ENCODE measurements at places on chromosomes 2 and 18.

DNA sequence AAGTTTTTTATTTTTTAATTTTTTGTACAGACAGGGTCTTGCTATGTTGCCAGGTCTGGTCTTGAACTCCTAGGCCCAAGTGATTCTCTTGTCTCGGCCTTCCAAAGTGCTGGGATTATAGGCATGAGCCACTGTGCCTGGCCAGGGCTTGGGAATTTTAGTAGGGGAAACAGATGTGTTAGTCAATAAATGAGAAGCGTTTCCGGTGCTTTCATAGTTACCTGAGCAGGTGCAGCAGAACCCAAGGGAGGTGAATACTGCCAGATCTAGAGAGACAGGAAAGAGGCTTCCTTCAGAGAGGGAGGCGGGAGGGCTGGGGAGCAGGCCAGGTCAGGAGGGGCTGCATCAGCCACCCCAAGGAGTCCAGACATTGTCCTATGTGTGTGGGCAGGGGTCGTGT, 30.5 kb upstream of the IMPA2 start:
- DNase-seq, result no peak

DNA sequence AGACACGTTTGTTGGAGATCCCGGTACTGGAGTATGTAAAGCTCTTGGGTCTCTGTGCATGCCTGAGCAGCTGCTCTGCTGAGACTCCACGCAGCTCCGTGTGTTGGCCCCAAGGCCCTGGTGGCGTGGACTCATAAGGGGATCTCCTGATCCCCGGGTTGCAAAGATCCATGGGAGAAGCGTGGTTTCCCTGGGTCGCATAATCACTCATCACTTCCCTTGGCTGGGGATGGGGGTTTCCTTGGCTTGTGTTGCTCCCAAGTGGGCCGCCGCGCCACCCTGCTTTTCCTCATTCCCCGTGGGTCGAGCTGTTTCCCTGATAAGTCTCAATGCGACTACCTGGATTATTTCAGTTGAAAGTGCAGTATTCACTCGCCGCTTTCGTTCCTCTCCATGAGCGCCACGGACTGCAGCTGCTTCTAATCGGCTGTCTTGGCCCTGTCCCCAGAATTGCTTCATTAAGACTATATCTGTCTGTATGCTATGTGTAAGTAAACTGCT, 76.0 kb downstream of the EPC2 start:
- no peak for DNase-seq

GRCh38 chr2:69977186-69977585, 15.8 kb upstream of the ASPRV1 start:
- DNase-seq, result no peak

DNA sequence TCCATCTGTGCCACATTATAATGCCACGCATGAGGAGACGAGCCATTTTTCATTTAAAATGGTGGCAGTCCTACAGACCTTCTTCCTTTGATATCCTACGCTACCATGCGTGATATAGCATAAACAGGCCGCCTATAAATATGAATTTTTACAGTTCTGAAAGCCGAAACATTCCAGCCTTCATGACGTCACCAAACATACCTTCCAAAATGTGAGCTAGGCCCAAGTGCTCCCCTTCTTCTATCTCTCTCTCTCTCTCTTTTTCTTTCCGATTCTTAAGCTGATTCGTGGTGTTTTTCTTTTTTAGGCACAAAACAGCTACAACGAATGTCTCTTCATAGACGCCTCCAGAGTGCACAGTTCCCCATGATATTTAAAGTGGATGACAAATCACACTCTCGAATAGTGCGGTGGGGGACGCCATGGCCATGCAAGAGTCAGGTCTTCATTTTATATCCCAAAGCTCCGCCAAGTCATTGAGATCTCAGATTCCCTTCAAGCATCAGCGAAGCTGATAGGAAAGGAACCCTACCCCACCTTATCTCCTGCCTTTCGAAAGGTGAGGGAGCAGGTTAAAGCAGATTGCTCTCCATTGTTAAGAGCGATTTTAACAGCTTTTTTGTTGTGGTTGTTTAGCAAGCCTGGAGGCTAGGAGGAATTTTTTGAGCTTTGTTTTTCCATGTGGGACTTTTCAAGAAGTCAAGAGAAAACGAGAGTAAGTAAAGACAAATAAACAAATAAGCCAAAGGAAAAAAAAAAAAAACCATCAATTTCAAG, 436.3 kb downstream of the CMPK2 start:
- no peak for DNase-seq

DNA sequence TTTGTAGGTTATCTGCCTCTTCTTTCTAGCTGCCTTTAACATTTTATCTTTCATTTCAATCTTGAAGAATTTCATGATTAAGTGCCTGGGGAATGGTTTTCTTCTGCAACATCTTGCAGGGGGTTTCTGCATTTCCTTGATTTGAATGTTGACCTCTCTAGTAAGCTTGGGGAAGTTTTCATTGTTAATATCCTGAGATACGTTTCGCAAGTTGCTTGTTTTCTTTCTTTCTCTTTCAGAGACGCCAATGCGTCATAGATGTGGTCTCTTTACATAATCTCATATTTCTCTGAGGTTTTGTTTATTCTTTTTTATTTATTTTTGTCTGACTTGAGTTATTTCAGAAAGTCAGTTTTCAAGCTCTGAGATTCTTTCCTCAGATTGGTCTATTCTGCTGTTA, 225.7 kb downstream of the XIRP2 start:
- DNase-seq, result no peak

GRCh38 chr2:106160786-106161261, 33.3 kb downstream of the UXS1 start:
- DNase-seq, result peak; percentile 81

DNA sequence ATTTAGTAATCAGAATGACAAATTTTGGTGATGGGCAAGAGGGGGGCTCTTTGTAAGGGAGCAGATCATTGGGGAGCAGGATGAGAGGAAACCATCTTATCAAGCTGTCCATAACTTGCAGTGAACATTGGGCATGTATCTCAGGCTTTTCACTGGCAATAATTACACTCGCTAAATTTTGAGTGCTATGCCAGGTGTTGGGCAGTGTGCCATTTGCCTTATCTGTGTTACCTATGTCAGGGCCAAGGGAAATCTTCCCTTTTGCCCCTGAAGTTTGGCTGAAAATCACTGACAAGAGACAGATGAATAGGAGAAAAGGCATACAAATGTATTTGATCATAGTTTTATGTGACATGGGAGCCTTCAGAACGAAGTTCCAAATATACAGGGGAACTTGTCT, 39.0 kb downstream of the NOSTRIN start:
- no peak for DNase-seq

DNA sequence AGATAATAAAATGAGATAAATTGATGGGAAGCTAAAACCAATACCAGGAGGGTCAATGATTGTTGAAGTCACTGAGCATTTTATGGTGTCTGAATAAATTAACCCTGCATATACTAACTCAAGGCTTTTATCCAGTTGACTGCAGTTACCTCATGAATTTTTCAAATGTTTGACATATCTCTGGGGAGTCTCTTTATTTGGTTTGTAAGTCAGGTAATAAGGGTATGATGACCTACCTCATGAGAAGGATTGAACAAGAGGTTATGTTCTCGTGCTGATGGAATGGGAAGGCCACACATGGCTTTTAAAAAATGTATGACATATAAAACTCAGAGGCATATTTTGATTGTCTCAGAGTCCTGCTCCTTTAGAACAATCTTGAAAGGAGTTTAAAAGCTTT, 237.6 kb downstream of the THSD7B start:
- DNase-seq, result no peak

- DNase-seq, result no peak
These were observed 38.7 kb downstream of the AAK1 start for GRCh38 chr2:69604836-69605235.

DNA sequence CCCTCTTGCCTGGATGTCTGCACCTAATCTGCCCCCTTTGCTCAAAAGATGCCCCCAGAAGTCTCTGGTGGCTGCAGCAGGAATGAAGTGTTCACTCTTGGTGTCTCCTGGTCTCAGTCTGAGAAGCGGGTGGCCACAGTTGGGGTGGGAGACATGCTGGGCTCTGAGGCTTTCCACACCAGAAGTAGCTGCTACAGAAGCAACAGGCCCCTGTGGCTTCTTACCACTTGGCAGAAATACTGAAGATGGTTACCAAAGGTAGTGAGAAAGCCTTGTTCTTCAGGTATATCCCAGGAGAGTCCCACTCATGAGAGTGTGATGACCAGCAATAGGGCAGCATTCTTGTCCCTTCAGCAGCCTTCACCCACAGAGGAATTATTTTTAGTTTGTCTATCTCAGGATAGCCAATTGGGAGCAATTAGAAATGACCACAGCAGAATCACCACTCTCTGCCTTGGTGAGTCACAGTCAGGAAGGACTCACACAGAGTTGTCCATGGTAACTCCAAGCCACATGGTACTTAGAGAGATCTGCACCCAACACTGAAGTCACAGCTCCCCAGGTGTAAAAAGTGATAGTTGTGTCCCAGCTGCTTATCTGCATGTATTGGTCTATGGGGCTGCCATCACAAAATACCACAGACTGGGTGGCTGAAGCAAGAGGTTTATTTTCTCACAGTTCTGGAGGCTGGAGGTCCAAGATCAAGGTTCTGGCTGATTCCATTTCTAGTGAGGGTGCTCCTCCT, 169.8 kb upstream of the ID2 start:
- DNase-seq, result no peak

DNA sequence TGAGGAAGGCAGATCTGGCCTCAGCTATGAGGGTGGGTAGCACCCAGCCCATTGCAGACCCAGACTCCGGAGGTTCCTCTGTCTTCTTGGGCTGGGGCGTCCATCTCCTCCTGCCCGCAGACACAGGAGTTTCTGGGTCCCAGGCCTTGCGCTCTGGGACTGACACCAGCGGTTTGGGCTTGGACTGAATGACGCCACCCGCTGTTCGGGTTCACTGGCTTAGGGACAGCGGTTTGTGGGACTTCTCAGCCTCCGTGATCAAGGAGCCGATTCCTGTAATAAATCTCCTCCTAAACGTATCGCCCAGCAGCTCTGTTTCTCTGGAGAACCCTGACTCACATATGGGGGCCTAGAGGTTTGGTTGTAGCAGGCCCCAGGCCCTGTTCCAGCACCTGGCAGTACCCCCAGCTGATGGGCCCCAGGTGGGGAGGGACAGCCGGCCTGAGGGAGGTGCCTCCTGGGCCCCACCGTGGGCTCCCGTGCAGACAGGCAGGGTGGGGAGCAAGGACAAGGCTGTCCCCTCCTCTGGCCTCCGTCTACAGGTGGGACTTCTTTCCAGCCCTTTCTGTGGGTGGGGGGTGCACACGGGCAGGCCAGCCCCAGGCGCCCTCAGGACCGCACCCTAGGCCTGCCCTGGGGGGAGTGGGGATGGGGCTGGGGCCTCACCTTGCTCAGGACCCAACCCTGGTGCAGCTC, 4.5 kb upstream of the AQP12A start:
- DNase-seq, result no peak

DNA sequence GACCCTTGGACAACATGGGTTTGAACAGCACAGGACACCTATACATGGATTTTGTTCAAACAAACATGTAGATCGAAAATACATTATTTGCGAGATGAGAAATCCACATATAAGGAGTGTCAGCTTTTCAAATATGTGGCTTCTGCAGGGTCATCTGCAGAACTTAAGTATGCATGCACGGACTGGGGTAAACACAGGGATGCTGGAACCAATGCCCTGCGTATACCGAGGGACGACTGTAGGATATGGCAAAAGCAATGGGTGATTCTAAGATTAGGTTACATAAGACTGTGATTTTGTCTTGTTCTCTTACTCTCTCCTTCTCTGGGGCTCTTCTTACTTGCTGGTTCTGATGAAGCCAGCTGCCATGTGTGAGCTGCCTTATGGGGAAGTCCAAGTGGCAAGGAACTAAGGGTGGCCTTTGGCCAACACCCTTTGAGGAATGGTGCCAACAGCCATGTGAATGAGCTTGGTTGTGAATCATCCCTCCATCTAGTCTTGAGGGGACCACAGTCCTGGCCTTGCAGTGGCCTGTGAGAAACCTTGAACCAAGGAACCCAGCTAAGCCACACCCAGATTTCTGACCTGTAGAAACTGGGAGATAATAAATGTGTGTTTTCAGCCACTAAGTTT, 66.5 kb downstream of the EVA1A start:
- no peak for DNase-seq

- DNase-seq, result no peak
These were observed 50.7 kb downstream of the RNF152 start for GRCh38 chr18:61842146-61842545.

GRCh38 chr2:37585295-37585908, 86.0 kb downstream of the CDC42EP3 start:
- no peak for DNase-seq

- DNase-seq, result no peak
These were observed 129.7 kb upstream of the TTC39C start for GRCh38 chr18:23884681-23885375.

DNA sequence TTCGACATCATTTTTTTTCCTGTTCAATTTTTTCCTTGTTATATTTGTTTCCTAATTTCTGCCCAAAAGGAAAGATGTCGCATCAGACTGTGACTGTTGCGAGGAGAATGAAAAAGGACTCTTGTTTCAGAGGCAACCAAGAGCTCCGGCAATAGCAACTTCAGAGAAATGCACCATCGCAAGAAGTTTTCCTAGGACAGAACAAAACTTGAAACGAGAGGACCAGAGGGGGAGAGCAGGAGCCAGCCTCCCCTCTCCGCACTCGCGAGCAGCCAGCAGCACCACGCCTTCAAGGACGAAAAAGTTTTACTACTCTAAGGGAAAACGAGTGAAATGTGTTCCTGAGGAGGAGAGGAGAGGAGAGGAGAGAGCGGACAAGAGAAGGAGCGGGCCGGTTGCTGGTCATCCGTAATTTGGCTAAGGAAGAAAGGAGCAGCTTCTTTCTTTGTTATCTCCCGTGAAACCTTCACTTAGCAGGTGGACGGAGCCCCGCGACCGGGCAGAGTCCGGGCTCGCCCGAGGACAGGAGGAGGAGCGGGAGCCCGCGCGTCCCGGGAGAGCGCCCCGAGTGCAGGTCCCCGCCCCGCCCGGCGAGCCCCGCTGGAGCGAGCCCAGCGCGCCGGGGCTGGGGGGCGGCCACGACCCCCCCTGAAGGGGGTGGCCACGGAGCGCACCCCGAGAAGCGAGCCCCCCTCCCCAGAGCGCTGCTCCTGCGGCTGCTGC, 744 bp downstream of the POU3F3 start:
- no peak for DNase-seq

DNA sequence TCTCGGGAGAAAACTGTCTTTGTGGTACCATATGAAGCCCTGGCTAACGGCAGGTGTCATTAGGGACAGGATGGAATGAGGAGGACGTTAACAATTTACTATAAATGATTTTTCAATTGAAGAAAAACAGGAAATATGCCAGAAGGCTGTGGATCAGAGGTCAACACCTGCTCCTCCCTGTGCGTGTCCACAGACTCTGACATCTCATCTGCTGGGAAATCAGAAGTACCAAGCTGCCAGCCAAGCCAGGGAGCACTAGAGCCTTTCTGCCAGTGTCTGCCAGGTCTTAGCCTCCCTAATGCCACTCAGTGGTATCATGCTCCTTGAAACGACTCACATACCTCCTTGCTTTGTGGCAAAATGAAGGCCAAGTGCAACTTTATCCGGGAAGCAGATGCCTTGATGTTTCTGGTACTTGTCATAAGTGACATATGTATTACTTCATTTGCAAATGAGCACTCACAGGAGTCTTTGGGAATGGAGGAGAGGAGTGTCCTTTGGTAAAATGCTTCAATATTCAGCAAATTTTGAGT, 541.1 kb downstream of the SATB2 start:
- no peak for DNase-seq

Data from Kasumi-1 (cell line).